ENCODE measurements at places on chromosomes 12 and 14.

DNA sequence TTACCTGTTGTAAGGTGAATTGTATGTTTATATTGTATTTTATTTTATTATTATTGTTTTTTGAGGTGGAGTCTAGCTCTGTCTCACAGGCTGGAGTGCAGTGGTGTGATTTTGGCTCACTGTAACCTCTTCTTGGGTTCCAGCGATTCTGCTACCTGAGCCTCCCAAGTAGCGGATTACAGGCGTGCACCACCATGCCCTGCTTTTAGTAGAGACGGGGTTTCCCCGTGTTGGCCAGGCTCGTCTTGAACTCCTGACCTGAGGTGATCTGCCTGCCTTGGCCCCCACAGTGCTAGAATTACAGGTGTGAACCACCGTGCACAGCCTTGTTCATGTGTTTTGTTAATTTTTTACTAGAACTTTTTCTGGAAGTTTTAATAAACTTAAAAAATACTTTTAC is 3.8 kb downstream of the ATF7IP start:
- no peak for DNase-seq

GRCh38 chr12:83827193-83827592 is 1085.4 kb downstream of the SLC6A15 start:
- no peak for DNase-seq

GRCh38 chr14:36467332-36467731 is 52.7 kb downstream of the NKX2-1 start:
- DNase-seq, result no peak

DNA sequence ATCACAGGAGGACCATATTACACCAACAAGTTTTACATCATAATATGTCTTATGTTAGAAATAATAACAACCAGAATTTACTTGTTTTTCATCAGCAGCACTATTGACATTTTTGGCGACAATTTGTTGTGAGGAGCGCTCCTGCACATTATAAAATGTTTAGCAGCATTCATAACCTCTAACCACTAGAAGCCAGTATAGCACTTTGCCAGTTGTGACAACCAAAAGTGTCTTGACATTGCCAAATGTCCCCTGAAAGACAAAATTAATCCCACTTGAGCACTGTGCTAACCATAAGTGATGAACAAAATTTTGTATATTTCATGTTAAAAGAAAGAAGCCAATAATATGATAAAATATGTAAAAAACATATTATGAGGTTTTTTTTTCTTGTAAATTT is 356.9 kb upstream of the LMO3 start:
- DNase-seq, result no peak

DNA sequence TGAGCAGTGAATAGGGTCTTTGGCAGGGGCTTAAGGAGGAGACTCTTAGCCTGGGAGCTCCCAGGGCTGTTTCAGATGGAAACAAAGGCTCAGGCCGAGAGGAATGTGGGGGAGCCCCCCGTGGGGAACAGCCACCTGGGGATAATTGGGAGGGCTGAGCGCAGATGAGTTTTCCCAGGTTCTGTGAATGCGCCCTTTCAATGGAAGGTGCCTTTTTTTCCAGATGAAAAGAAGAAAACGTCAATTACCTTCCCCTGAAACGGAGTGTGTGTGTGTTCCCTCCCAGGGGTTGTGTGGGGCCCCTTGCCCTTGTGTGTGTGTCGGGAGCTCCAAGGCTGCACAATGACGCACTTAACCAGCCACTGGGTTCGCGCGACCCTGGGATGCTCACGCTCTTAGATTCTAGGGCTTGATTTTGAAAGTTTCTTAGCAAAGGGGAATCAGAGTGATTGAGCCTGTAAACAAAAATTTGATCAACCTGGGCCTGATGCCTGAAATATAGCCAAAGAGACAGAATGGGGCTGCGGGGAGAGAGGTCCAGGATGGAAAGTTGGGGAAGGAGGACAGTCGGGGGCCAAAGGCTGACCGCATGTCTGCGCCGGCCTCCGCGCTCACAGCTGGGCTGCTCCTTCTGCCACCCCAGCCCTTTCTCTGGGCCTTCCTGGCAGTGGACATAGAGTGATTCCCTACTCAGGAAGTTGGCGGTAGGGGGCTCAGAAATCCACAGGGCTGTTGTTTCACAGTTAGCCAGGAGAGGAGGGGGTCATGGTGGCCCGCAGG is 14.6 kb downstream of the MEG3 start:
- no peak for DNase-seq

GRCh38 chr14:104972301-104973134 is 5.7 kb downstream of the AHNAK2 start:
- DNase-seq, result no peak

DNA sequence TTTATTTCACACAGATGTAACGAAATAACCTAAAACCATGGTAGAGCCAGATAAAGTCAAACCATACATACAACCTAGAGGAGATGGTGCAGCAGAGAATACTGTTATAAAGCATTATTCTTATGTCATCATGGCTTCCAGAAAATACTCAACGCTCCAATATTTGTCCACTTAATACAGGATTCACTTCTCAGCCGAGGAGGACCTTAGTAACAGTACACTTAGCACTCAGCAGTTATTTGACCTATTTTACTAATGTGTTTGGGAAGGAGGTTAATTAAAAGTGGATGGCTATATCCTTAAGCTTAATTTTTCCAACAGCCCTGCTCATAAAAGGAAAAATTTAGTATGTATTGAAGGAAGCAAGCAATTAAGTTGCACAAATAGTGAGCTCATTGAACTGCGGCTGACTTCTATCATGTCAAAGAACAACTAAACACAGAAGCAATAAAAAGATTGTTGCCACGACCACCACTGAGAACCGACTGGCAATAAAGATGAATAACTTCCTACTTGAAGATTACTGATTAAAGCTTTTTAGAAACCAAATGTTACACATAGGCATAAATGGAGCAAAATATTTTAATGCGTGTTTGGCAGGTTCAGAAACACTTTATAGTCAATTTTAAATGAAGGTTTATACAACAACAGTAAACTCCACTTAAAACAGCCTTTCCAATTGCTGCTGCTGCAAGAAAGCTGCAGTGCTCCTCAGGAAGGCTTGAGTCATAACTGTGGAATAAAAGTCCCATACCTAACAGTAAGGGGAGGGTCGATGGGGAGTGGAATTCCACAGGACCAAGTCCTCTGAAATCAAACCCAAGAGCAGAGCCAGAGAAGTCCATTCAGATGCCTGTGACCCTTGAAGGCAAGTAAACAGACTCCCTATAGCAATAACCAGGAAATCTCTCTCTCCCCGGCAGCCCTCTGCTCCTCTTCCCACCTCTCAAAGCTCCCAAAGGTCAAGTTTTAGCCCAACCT is 218.9 kb upstream of the CDKN3 start:
- DNase-seq, result no peak

DNA sequence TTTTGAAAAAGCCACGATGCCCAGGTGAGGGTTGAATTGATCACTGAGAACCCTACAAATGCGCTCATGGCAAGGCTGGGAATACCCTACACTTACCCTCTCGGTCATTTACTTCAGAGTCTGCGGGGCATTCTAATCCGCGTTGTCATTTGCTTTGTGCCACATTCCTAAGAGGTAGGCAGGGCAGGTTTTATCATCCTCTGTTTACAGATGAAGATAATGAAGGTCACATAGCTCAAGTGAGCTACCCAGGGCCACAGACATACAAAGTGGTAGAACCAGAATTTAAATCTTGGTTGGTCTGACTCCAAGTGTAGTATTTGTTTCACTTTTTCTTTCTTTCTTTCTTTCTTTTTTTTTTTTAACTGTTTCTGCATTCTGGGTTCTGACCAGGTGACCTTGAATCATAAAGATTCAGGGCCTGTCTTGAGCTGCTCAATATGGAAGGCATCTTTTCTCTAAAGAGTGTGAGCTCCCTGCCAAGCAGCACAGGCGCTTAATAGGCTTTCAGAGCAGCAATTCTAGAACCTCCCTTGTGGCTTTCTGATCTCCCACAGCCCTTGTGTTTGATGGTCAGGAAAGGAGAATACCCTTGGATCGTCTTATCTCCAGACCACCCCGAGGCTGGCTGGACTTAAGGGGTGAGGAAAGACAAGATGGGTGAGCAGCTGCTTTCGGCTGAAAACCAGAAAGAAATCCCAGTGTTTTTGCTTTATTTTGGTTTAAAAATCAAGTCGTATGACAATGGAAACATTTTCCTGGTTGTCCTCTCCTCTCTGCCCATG is 662 bp upstream of the BATF start:
- DNase-seq, result no peak

- DNase-seq, result peak; percentile 2
These were observed 55.8 kb downstream of the CMAS start for GRCh38 chr12:22101749-22102243.

DNA sequence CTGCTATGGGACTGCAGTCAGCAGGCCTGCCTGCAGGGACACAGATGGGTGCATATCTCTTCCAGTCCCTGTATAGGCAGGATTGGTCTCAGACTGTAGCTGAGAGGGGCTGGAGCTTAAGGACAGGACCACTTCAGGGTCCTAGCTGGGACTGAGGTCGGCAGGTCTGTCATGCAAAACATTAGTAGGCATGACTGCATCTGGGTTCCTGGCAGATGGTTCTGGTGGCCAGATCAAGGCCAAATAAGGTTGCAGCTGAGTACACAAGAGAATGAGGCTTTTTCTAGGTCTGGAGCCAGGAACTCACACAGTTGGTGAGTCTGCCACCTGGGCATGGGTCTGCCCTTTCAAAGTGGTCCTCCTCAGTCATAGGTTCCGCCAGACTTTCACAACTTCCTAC is 155.8 kb downstream of the TPH2 start:
- DNase-seq, result no peak

- DNase-seq, result peak; percentile 14
These were observed 794 bp downstream of the RCOR1 start for GRCh38 chr14:102593061-102593824.

GRCh38 chr14:65098586-65098985 is 3.7 kb downstream of the MAX start:
- no peak for DNase-seq

- no peak for DNase-seq
These were observed 1059.3 kb downstream of the TMEM121 start for GRCh38 chr14:106585692-106586091.

GRCh38 chr12:1776170-1776921 is 44.0 kb upstream of the LRTM2 start:
- no peak for DNase-seq

DNA sequence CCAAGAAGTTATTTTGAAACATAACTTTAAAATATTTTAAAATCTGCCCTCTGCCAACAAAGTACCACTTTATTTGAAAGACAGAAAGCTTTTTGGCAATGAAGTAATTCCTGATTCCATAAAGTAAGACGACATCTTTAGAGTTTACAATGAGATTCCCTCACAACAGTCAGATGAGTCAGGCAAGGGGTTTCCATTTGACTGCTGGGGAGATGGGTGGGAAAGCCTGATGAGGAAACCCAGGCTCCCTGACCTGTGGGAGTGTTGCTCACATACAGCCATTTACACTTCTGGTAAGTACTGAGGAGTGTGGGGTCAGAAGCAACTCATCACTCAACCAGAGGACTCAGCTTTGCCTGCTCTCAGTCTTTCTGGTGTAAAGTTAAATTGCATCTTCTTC is 10.2 kb downstream of the KITLG start:
- peak; percentile 4 for DNase-seq

DNA sequence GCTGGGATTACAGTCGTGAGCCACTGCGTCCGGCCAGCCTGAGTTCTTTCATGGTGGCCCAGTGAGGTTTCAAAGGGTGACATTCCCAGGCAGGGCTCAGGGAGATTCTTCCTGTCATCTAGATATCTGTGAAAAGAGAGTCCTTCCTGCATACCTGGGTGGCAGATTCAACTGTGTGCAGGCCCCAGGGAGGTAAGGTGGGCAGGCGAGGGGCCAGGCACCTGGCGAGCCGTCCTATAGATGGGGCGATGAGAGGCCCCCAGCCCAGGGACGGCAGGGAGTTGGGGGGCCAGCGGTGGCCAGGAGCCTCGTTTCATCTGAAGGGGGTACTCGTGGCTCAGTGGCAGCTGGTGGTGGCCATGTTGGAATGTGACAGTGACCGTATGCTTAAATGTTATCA is 7.1 kb upstream of the EP400 start:
- DNase-seq, result no peak

DNA sequence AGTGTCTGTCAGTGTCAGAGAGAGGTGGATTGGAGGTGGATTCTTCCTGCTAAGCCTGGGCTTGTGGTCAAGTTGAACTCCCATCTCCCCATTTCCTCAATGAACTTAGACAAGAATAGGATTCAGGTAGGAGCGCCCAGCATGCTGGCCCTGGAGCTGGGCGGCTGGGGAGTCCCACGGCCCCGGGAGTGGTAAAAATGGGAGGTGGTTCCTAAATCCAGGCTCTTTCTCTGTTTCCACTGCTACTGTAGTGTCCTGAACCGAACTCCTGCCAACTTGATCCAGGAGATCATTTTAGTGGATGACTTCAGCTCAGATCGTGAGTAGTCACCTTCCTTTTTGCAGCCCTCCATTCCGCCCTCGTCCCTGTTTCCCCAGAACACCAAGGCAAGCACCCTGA is 65.1 kb downstream of the GALNT16 start:
- no peak for DNase-seq

- DNase-seq, result no peak
These were observed 83.4 kb downstream of the TMX1 start for GRCh38 chr14:51323492-51323891.

DNA sequence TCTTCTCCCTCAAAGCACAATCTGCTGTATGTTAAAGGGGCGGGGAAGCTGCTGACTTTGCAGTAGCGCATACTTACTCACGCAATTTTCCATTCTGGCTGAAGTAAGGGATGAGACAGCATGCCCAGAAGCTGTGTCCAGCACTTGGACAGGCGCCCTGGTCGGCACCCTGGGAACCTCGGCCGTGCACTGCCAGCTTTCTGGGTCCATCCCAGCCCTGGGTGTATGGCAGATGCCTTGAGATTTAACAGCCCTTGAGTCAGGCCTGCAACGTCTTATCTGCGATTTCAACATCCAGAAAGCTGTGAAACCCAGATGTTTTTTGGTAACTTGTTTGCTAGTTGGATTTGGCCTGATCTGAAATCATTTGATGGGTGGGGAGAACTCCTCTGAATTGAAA is 16.1 kb downstream of the EML1 start:
- no peak for DNase-seq

- DNase-seq, result no peak
These were observed 191.2 kb upstream of the KRR1 start for GRCh38 chr12:75702477-75703093.

DNA sequence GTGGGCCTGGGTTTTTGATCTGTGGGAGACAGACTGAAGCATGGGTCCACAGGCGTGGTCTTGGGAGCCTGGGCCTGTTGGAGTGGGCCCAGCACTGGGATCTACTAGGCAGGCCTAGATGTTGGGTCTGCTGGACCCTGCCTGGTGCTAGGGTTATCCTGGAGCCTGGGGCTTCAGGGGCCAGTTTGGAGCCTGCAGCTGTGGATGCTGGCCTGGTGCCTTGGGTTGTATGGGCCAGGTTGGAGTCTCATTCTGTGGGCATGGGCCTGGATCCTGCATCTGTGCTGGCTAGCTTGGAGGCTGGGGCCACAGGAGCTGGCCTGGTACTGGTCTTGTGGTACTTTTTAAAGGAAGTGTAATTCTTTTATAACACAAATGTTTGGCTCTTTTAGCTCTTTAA is 68.0 kb downstream of the GPHN start:
- no peak for DNase-seq
